ENCODE measurements at places on chromosomes 6 and 20.

DNA sequence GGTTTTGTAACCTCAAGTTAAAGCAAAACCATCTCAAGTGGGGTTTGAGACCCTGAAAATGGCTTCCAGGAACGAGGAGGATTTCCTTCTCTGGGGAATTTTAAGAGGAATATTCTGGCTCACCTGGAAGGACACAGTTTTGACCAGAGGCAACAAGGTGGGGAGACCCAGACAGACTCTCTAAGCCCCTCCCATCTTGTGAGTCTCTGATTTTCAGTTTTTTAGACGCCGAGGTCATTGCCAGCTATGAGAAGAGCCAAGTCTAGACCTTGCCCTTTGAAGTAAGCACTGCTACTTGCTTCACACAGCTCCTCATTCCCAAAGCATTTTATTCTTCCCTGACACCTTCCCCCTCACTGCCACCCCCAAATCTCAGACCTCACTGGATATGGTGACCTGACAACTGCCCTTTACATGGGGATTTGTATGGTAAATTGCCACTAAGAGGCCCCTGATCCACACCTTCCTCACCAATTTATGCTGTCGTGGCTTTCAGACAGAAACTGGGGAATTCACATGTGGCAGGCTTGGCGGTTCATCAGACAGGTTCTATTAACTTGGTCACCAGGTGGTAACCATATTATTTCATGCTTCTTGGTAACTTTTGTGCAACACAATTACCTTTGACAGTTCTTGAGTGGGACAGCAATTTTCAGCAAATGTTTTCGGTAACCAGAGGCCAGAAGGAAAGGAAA lies 116.2 kb downstream of the ISM1 start:
- DNase-seq = no peak

GRCh38 chr20:51159303-51159702 lies 136.4 kb upstream of the KCNG1 start:
- DNase-seq = no peak

- DNase-seq = no peak
These were observed 15.4 kb upstream of the FOXQ1 start for GRCh38 chr6:1296542-1296941.

- no peak for DNase-seq
These were observed 27.7 kb downstream of the HIVEP1 start for GRCh38 chr6:12039540-12040459.

- no peak for DNase-seq
These were observed 649.8 kb upstream of the SLC35B3 start for GRCh38 chr6:9085054-9085708.

GRCh38 chr6:80142586-80142985 lies 36.1 kb downstream of the BCKDHB start:
- no peak for DNase-seq

- no peak for DNase-seq
These were observed 221.9 kb downstream of the TTLL2 start for GRCh38 chr6:167546611-167547327.

DNA sequence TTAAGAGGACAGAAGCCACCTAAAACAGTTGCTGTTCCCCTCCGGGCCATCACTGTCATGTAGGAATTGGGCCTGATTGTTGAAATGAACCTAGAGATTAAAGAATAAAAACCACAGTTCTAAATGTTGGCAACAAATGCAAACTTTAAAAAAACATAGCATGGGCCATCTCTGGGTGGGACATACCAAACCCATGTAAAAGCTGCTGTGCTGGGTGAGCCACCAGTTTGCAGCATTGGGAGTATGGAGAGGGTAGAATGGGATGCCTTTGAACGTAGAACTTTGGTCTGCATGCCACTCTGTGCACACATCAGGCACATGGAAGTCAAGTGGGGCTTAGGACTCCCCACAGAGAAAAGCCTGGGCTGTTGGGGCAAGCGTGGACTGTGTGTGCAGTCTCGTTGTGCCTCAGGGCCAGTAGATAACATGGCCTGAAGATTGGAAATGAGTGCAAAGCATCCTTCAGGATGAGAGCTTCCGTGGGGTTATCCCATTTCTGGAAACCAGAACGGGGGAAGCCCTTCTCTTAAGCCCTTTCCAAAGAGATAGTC lies 28.1 kb downstream of the EPB41L1 start:
- no peak for DNase-seq

DNA sequence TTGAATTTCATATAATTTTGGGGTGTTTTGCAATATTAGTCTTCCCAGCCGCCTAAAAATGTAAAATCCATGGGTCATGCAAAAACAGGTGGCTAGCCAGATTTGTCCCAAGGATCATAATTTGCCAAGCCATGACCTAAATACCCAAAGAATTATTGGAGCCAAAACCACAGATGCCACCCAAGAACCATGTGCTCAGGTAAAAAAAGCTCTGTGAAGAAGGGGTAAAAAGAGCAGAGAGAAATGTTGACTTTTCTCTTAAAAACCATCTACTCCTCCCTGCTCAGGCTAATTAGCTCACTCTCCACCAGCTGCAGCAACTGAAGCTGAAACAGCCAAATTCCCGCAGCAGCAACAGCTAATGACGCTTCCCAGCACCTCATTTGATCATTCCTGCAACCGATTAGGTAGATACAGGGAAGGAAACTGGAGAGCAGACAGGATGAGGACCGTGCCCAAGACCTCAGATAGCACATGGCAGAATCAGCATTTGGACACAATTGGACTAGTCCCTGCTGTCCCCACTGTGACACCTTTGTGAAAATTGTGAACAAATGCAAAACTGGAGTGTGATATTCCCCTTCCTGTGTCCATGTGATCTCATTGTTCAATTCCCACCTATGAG lies 107.9 kb upstream of the NXT1 start:
- no peak for DNase-seq

All from effector CD8-positive, alpha-beta T cell (primary cell).